ENCODE measurements at places on chromosomes 12 and 14. TPM values are rescaled to one million over a fixed set of nuclear protein-coding genes. Genes with fewer than 3 reads are reported as not detected.

Gene CCDC196
- not detected for total RNA-seq

Gene TSPAN9
- 45.5 TPM for total RNA-seq

Gene SERPINA3
- total RNA-seq, result 1.3 TPM

Gene CLEC1A
- total RNA-seq, result not detected

Gene LHX5
- 0.30 TPM for total RNA-seq

Gene GPN3
- 39.0 TPM for total RNA-seq

Gene BMAL2
- 35.4 TPM for total RNA-seq

Gene PYM1
- 39.3 TPM for total RNA-seq

Gene FAM222A
- total RNA-seq, result 17.4 TPM

Gene CCDC38
- total RNA-seq, result not detected

Gene FGF23
- total RNA-seq, result not detected

Gene SERPINA12
- total RNA-seq, result not detected

Gene MYH6
- not detected for total RNA-seq

Gene KRT82
- not detected for total RNA-seq

Gene SLC25A3
- total RNA-seq, result 920 TPM

Gene SLCO1A2
- total RNA-seq, result 1.1 TPM

Gene APPL2
- 49.2 TPM for total RNA-seq

Gene GPX2
- 39.3 TPM for total RNA-seq

Gene TC2N
- total RNA-seq, result 30.6 TPM

Gene KRT79
- total RNA-seq, result not detected

Gene SIX4
- 4.8 TPM for total RNA-seq

Gene PLEKHD1
- total RNA-seq, result 0.50 TPM

Gene CRACR2A
- 15.4 TPM for total RNA-seq

Gene NFATC4
- total RNA-seq, result 0.88 TPM

Gene P2RX2
- not detected for total RNA-seq

Gene RHOJ
- total RNA-seq, result not detected

Gene RNU6-8
- total RNA-seq, result not detected

Gene IRAK3
- not detected for total RNA-seq

Gene MYO1H
- 0.18 TPM for total RNA-seq

Gene ART4
- total RNA-seq, result 0.57 TPM

Gene HNF1A
- 41.2 TPM for total RNA-seq

Gene SYNE2
- total RNA-seq, result 48.5 TPM
